AML-193 (cell line): ENCODE measurements at places on chromosomes 1 and 21.

DNA sequence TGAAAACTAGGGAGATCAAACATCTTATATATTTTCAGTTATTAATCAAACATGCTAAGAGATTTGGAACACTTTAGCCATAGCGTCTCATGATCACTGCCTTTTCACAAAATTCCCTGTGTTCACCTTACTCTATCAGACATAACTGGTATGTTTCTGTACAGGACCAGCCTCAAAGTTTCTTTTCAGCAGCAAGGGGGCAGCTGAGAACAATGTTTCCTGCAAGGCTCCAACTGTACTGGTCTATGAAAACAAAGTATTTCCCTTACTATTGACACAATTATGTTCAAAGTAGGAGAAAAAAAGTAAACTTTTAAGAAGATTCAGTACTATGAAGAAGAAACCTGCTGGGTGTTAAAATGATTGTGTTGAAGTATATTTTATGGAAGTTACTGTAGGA lies 98.5 kb downstream of the ATF6 start:
- DNase-seq, result no peak

GRCh38 chr1:44021581-44022321 lies 9.5 kb downstream of the SLC6A9 start:
- no peak for DNase-seq

DNA sequence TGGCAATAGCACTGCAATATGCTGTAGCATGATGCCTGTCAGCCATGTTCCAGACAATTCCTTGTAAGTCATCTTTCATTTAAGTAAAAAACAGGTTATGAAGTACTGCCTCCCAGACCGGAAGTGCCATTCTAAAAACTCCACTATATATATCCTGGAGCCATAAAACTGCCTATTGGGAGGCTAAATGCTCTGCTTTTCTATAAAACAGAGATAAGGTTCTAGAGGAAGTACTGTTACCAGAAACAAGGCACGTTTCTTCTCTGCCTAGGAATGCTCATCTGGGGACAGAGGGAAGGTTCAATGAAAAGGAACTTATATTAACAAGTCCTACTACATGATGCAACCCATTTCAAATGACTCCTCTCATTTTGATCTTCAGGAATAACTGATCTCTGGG lies 66.8 kb downstream of the GPR137B start:
- DNase-seq, result no peak

- DNase-seq, result no peak
Measured at GRCh38 chr1:41622859-41623732, 138.6 kb upstream of the EDN2 start.

- DNase-seq, result no peak
Measured at GRCh38 chr1:56819387-56819899, at the start of gene FYB2. Gene FYB2 (minus strand): TSS chr1:56819404. CDS start chr1:56819290, 114 bp downstream.

GRCh38 chr1:227156520-227156919 lies 161.8 kb downstream of the CDC42BPA start:
- DNase-seq, result no peak
